CD8-positive, alpha-beta memory T cell (primary cell): ENCODE measurements at places on chromosomes 4 and X.

GRCh38 chrX:41289095-41289494, 44.9 kb upstream of the DDX3X start:
- no peak for DNase-seq

GRCh38 chr4:40190019-40190418, 6.8 kb upstream of the RHOH start:
- DNase-seq: no peak

DNA sequence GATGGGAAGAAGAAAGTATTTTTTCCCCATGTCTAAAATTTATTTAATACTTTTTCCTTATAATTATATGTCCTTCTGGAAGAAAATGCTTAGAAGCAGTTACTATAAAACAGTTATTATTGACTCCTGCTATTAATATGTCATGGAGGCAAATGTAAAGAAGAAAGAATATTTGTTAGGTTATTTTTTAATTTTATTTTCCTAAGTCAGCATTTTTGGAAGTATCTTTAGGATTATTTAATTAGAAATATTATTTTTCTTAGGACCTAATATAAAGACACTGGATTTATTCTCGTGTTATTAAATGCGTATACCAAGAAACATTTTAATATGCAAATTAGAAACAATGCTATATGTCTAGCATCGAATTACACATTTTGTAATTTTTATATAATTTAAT, 687.7 kb downstream of the TRAM1L1 start:
- DNase-seq: no peak

DNA sequence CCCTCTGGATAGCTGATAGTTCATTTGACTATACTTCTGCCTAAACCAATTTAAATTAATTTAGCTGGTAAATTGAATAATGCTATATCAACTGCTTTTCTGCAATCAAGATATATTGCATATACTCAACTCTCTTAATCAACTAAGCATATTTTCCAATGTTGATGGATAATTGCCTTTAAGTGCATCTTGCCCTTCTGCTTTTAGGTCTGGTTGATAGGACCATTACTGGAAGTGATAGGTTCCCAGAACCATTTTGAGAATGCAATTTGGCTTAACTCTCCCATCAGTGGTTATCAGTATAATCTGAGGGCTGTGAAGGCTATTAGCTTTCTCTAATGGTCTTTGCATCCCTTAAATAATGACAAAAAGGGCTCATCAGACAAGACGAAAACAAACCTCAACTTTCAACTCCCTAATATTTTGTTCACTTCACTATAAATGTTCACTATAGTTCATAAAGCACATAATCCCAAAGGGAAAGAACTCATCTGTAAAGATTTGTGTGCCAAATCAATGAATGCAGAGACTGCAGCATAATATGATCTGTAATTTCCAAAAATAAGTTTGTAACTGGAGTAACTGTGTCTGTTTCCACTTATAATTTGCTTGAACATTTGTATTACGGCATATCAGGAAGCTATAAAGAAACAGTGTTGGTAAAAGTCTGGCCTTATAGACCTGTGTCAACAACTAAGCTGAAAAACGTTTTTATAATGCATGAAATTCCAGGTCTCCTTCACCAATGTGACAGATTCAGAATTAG, 273.6 kb downstream of the FBXO8 start:
- no peak for DNase-seq

- no peak for DNase-seq
These were observed 1800.8 kb upstream of the PCDH10 start for GRCh38 chr4:131348263-131348662.
